Left renal cortex interstitium (tissue), 4 donors: ENCODE measurements at places on chromosomes 11 and 22.

DNA sequence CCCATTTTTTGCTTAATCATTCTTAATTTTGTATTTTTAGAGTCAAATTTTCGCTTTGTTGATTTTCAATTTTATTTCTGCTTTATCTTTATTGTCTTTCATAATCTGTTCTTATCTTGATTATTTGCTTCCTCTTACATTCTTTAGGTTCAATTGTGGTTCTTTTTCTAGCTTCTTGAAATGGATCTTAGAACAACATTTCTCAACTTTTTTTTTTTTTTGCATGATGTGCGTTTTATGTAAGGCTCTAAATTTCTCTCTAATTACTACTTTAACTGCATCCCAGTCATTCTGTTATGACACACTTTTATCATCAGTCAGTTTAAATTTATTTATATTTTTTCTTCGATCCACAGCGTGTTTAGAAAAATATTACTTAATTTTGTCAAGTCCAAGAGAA is 65.2 kb upstream of the PARVA start:
- no peak for DNase-seq

- DNase-seq = no peak
Observed at GRCh38 chr11:1673446-1674172, 23.4 kb upstream of the KRTAP5-6 start.

DNA sequence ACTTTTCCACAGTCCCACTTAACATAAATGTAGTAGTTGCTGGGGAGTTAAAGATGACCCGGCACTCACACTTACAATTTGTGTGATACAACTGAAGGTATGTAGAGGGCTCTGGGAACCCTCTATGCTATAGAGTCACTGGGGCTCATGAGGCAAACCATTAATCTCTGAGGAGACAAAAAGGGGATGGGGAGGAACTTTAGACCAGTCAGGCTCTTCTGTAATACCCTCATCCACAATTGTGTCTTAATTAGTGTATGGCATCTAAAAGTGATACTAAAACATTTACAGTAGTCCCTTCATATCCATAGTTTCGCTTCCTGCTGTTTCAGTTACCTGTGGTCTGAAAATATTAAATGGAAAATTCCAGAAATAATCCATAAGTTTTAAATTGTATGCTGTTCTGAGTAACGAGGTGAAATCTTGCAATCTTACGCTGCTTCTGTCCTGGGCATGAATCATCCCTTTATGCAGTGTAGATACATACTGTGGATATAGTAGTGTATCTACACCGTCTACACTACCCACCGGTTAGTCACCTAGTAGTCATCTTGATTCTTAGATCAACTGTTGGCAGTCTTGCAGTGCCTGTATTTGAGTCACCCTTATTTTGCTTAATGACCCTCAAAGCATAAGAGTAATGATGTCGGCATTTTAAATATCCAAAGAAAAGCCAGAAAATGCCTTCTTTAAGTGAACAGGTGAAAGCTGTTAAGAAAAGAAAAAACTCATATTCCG is 12.2 kb downstream of the CBL start:
- DNase-seq = no peak

GRCh38 chr11:108881131-108881530 is 216.3 kb downstream of the DDX10 start:
- no peak for DNase-seq

GRCh38 chr22:39277142-39277607 is 32.4 kb upstream of the PDGFB start:
- DNase-seq = no peak

DNA sequence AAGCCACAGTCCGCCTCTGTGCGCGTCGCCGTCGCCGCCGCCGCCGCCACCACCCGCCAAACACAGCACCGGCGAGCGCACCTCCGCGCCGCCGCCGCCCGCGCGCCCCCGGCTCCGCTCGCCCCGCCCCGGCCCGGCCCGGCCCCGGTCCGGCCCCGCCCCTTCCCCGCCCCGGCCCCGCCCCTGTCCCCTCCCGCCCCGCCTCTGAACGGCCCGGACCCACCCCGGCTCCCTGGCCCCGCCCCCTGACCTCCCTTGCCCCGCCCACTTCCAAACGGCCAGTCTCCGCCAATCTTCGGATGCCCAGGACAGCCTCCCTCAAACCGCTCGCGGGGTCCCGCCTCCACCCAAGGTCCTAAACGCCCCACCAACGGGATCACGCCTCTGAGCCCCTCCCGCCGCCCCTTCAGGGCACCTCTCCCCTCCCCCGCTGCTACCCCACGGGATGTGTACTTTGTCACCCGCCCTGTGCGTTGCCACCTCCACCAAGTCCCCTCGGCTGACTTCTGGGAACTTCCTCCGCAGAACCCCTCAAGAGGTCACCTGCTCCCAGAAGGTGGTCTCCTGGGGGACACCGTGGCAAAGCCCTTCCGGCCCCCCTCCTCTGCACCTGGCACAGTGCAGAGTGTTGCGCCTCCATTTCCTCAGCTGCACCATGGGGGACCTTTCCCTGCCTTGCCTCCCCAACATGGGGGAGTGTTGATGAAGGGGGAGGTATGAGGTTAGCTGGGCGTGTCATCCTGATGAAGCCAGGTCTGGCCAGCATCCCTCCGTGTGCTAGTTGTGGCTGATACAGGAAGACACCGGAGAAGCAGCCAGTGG is at the start of gene KIAA0930:
KIAA0930 (minus strand) TSS at position 85 of the 822 bp plus-strand sequence. CDS start 191 bp downstream, outside the sequence.
- DNase-seq = no peak

DNA sequence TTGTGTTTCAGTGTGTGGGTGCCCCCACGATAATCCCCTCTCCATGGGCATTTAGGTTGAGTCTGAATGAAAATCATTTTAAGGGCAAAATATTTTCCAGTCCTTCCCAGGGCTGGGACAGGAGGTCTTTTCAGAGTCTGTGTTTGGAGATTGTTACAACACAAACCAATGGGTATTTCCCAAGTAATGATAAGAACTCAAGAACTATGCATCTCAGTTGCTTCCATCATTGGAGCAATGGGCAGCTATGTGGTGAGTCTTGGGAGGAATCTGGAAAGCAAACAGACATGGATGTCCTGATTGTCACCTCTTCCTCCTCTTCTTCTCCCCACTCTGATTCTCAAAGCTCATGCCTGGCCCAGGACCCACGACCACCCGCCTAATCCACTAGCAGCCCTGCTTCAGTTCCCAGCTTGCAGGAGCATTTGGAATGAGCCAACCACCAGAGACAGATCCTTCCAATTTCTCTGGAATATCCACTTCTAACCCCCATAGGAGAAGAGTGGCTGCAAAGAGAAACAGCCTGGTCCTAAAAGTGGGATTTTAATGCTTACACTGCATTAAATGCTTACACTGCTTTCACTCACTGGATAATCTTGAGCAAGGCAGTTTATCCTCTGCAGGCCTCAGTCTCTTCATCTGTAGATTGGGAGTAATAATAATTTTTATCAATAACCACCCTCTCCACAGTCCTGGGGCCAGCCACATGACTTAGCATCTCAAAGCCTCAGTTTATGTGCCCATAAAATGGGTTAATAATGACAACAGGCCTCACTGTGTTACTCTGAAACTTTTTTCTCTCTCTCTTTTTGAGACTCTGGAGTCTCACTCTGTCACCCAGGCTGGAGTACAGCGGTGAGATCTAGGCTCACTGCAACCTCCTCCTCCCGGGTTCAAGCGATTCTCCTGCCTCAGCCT is 404.3 kb downstream of the MN1 start:
- no peak for DNase-seq

- no peak for DNase-seq
Observed at GRCh38 chr11:85627332-85627997, at the start of gene DLG2. Gene DLG2, minus strand, starts transcription at chr11:85627344.

- DNase-seq = no peak
Observed at GRCh38 chr11:84902445-84902844, 724.7 kb downstream of the DLG2 start.

- no peak for DNase-seq
Observed at GRCh38 chr22:45061332-45061731, 51.5 kb upstream of the PHF21B start.

- no peak for DNase-seq
Observed at GRCh38 chr11:19244621-19245020, 3.9 kb upstream of the E2F8 start.

GRCh38 chr11:25596701-25597100 is 735.2 kb upstream of the ANO3 start:
- DNase-seq = no peak

DNA sequence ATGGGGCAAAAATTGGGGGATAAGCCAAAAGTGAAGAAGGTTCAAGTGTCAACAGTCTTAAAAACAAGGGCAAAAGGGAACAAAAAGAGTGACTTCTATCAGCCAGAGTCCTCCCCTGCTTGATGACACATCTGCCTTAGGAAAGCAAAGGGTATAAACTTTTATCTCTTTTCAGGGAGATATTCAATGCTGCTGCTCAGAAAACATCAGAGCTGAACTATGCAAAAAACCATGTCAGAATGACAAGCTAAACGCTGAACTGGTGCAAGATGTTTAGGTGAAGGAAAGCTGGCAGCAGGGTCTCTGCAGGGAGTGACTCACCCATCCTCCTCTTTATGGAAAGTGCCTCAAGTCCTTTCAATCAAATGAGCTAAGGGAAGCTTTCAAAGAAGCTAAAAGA is 24.7 kb downstream of the ALG9 start:
- no peak for DNase-seq

DNA sequence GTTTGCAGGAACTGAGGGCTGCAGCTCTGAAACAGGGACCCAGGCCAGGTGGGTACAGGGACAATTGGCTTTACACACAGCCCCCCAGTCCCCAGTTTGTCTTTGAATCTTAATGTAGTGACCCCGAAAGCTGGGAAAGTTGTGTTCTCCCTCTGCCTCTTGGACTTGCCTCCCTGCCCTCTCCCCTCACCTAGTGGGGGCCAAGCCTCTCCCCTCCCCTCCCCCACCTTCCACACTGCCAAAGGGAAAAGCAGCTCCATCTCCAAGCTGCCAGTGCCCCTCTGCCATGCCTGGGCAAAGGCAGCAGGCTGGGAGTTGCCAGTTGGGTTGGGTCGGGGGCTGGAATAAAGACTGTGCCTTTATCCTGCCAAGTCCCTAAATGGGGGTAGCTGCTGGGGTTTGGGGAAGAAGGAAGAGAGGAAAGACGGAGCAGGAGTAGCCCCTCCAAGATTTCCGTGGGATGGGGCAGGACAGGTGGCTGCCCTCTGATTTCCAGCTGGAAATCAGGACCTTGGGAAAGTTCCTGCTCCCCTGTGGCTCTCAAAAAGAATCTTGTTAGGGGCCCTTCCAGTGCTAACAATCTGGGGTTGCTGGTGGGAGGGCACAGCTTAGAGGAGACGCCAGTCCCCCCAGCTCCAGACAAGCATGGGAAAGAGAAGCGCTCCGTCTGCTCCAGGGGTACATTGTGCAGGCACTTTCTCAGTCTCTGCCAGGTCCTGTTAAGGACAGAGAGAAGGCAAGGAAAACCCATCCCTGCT is 2.8 kb upstream of the CLCF1 start:
- no peak for DNase-seq

- no peak for DNase-seq
Observed at GRCh38 chr11:85316967-85317366, 310.2 kb downstream of the DLG2 start.

DNA sequence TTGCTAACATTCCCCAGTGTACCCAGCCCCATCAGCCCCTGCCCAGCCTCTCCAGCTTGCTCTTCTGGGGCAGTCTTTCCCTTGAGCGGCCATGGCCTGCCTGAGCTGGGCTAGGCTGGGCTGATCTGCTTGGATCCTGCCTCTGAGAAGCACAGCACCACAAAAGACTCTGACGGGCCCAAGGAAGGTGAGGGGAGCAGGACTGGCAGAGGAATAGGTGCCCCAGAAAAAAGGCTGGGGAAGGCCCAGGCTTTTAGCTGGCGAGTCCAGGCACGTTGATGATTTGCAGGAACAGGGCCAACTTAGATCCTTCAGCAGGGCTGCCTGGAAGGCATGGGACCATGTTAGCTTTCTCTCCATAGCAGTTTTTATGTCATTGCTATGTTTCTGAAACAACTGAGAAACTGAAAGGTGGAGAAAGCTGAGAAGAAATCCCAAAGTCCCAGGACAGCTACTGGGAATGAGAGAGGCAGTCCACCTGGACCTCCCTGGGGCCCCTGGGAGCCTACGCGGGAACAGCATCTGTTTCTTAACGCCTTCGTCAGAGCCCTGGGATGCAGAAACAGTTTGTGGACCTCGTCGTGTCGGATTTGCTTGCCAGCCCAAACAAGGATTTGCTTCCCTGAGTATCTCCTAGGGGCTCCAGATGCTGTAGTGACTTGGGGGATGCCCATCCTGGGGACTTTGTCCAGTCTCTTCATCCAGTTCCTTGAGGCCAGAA is 24.4 kb upstream of the FXYD6 start:
- DNase-seq = no peak

DNA sequence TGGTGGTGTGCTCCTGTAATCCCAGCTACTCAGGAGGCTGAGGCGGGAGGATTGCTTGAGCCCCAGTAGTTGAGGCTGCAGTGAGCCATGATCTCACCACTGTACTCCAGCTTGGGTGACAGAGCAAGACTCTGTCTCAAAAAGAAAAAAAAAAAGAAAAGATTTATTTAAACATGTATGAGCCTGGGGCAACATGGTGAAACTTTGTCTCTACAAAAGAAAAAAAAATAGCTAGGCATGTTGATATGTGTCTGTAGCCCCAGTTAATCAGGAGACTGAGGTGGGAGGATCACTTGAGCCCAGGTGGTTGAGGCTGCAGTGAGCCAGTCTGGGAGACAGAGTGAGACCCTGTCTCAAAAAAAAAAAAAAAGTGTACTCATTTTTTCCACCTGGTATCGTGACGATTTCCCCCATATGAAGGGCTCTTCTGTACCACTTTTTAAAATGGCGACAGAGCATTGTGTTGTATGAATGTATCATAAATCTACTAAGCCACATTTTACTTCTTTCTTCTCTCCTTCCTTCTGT is 16.4 kb upstream of the KCTD14 start:
- no peak for DNase-seq

- DNase-seq = no peak
Observed at GRCh38 chr11:133197425-133197824, 334.9 kb downstream of the OPCML start.

DNA sequence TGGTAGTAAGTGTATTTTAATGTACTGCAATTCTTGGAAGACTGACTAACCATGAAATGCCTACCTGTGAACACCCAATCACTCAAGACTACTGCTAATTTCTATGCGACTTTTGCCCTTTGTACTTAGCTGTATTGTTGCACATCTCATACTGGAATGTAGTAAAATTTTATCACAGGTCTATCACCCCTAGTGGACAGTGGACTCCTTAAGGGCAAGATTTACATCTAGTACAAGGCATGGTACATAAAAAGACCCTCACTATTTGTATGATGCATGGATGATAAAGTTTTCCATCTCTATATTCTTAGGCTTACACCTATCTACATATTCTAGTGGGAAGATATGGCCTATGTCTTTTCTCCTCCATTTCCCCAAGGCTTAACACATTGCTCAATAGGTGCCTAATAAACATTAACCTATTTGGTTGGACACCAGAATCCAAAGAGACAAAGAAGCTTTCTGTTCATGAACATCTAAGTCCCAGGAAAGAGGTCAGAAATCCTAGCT is 26.1 kb downstream of the SERGEF start:
- DNase-seq = no peak

- no peak for DNase-seq
Observed at GRCh38 chr11:76810151-76810853, 27.1 kb downstream of the TSKU start.

- DNase-seq = no peak
Observed at GRCh38 chr11:12110714-12111548, 541 bp downstream of the MICAL2 start.

- no peak for DNase-seq
Observed at GRCh38 chr11:3146612-3147256, 18.4 kb downstream of the OSBPL5 start.
